ENCODE measurements at places on chromosomes 2 and 18.

GRCh38 chr2:102470168-102470567 is 2.9 kb upstream of the SLC9A4 start:
- no peak for DNase-seq

DNA sequence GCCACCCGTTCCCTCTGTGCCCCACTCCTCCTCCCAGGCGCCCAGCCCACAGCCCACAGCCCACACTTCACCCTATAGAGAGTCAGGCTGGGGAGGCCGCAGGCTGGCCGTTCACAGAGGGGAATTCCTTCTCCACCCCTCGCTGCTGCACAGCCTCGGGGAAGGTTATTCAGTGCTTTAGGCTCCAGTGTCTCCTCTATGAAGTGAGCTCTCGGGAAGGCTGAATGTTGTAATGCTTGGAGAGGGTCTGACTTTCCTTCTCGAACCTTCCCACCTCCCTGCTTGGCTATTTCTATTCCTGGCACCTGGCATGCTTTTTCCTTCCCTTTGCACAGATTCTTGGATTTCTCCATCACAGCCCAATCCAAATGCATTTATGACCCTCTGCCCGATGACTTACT is 62.5 kb upstream of the SMAD7 start:
- DNase-seq = no peak

DNA sequence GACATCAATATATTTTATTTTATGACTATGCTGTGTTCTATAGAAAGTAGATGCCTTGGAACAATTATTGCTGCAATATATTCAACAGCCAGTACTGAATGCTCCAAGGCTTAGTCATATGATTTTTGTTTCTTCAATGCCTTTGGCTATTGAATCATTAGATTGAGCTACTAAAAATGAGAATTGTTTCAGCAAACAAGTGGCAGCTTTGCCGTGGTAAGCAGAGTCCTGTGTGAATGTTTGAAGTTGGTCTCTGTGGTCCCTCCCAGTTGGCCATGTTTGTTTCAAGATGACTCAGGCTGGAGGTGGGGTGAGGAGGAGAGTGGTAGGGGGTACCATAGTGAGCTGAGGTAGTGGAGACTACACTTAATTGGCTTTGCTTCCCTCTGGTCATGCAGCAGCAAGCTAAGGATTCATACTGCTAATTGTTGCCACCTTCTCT is 198.6 kb upstream of the EPAS1 start:
- no peak for DNase-seq

- DNase-seq = no peak
These were observed 61.8 kb downstream of the CDH20 start for GRCh38 chr18:61394983-61395382.

GRCh38 chr2:122019724-122020123 is 264.3 kb downstream of the TSN start:
- DNase-seq = no peak

GRCh38 chr2:64593035-64593655 is 60.6 kb downstream of the SERTAD2 start:
- DNase-seq = no peak

GRCh38 chr2:151029406-151030157 is 232.1 kb downstream of the RBM43 start:
- no peak for DNase-seq

GRCh38 chr2:159086342-159086741 is 117.9 kb downstream of the TANC1 start:
- DNase-seq = no peak

- DNase-seq = no peak
These were observed 180.4 kb downstream of the MCFD2 start for GRCh38 chr2:46735108-46735691.

GRCh38 chr2:238158509-238159070 is at the start of gene ERFE:
ERFE (plus strand) TSS chr2:238158970; CDS start chr2:238159008, 38 bp downstream.
- peak; percentile 85 for DNase-seq

GRCh38 chr18:926946-927345 is 22.3 kb downstream of the ADCYAP1 start:
- no peak for DNase-seq

- DNase-seq = no peak
These were observed 2.7 kb downstream of the RTP5 start for GRCh38 chr2:241872313-241872642.

DNA sequence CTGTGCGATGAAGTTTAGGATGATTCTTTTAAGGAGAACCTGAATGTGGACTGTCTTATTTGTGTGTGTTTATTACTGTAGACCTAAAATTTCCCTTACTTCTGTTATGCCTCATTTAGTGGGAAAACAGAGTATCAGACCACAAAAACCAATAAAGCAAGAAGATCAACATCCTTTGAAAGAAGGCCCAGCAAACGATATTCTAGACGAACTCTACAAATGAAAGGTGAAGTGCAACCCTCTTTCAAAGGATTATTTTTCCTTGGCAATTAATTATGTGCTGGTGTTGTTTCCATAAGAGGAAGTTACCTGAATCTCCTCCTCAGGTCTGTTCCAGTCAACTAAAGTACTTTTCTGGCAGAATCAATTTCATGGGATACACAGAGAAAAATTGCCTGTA is 78.6 kb downstream of the EPB41L5 start:
- DNase-seq = no peak

DNA sequence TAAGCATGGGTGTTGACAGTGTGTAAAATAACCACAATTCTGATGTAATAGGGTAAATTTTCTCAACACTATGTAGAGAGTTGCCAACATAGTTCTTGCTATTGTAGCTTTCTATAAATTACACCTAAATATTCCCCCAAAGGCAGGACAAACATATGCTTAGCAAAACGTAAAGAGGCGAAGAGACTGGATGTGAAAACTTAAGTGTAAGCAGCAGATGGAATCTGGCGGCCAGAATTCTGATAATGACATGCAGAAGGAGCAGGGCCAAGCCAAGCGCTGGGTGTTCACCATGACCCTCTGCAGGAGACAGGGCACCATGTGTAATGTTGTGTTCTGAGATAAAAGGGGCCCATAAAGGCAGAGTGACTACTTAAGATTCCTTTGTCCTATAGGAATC is 105.2 kb upstream of the ZNF521 start:
- no peak for DNase-seq
